Amniotic stem cell (primary cell): ENCODE measurements at places on chromosomes 11 and 22.
A peak's percentile ranks its signal among the peaks of the same experiment; 100 is the strongest.

GRCh38 chr11:6681949-6682348, 1.2 kb downstream of the MRPL17 start:
- no peak for DNase-seq

DNA sequence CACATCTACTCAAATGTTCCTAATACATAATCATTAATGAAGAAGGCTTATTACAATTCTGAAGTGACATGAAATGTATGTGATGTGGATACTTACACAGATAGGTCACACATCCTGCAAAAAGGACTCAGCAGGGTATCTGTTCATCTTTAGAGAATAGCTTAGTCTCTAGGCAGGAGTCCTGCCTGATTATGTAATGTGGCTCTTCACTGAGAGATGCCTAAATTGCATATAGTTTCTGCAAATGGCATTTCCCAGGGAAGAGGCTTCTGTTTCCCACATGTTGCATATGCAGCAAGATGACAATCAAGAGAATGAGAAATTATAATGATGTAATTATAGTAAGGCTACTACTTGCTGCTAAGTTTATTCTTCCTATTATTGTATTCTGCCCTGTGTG, 58.8 kb upstream of the SLC36A4 start:
- no peak for DNase-seq

DNA sequence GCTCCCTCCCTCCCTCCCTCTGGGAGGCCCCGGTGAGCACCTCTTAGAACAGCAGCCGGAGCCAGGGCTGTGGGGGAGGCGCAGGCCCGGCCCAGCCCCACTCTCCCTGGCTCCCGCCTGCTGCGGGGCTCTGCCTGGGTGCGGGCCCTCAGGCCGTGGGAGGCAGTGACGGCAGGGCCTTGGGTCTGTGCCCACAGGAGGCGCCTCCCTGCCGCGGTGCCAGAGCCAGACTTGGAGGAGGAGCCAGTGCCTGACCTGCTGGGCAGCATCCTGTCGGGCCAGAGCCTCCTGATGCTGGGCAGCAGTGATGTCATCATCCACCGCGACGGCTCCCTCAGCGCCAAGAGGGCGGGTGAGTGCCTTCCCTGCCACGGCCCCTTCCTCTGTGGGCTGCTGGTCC, 9.5 kb downstream of the IRF7 start:
- DNase-seq: no peak

GRCh38 chr22:38901111-38901641, 29.2 kb upstream of the CBX6 start:
- DNase-seq: no peak

- no peak for DNase-seq
Observed at GRCh38 chr11:128482512-128483191, 104.7 kb downstream of the ETS1 start.

DNA sequence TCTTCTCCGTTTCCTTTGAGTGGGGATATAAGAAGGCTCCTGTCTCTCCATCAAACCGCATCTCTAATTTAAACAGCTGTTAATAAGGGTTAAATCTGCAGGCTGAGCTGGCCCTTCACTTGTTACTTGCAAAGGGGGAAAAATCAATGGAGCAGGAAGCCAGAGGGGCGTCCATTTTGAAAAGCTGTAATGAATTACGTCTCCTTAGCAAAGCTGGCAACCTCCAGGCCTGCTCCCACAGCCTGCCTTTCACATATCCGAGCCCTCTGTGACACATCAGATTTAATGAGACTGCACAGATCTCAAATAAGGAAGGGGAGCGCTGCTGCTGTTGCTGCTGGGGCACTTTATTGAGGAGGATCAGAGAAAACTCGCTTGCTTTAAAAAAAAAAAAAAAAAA, 320.8 kb downstream of the BLID start:
- DNase-seq: no peak

- peak; percentile 36 for DNase-seq
Observed at GRCh38 chr11:47056261-47056915, 119.8 kb downstream of the CSTPP1 start.

- no peak for DNase-seq
Observed at GRCh38 chr11:5527716-5528115, 11.2 kb upstream of the UBQLNL start.

DNA sequence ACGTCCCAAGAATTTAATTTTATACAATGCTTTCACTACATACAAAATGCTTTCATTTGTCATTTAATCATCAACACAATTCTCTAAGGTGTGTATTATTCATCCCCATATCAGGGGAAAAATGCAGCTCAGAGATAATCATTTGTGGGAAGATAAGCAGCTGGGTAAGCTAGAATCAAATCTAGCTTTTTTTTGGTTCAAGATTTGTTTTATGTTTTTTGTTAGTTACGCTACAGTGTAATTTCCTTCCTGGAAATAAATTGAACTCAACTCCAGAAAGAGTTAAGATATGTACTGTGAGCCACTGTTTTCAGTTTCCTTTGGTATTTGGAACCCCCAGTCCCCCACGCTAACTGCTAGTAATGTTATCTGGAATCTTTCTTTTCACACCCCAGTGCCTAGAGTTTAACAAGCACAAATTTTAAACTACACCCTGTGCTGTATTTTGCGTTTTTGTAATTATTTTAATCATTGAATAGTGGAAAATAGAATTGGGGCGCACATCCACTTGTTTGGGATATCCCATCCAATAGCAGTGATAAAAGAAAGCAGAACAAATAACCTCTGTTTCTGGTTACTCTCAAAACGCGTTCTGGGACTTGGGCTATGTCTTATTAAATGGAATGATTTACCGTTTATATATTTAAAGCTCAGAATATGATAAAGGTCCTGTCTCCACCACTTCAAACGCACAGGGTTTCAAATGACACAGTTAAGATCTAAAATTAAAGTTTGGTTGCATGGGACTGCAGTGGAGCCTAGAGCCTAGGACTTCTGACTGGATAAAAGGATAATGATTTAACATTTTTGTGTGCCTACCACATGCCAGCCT, 2.1 kb upstream of the HSPA8 start:
- no peak for DNase-seq

DNA sequence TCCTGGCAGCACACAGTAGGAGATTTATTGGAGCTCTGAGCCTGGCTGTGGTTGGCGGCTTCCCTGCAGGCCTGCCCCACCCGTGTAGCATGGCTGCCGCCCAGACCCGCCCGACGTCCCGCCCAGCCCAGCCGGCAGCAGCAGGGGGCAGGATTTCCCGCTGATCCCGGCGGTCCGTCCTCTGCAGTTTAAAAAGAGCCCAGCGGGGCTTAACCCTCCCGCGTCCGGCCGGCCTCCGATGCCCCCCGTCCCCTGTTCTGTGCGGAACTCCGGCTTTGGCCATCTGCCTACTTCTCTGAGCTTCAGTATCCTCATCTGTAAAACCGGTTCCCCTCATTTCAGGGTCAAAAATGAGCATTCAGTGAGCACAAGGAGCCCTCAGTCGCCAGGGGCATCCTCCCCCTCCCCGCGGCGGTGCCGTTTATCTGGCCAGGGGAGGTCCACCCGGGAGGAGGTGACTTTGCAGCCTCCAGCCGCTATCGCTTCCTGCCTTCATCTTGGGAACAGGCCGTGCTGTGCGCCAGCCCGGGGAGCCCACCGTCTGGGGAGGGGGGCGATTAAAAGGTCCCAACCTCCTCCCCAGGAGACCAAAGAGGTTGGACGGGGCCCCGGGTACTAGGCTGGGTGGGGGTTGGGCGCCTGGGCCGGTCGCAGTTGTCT, at the start of gene GAS2L1:
Gene GAS2L1 (plus strand): TSS at position 476 of the 660 bp plus-strand sequence. CDS start 1,456 bp downstream, outside the sequence.
- DNase-seq: peak; percentile 49

- no peak for DNase-seq
Observed at GRCh38 chr11:70620510-70621184, 222.3 kb downstream of the CTTN start.

- no peak for DNase-seq
Observed at GRCh38 chr11:60357771-60358170, 20.6 kb upstream of the MS4A7 start.

GRCh38 chr11:61695917-61696316, 15.7 kb downstream of the DAGLA start:
- peak; percentile 52 for DNase-seq

DNA sequence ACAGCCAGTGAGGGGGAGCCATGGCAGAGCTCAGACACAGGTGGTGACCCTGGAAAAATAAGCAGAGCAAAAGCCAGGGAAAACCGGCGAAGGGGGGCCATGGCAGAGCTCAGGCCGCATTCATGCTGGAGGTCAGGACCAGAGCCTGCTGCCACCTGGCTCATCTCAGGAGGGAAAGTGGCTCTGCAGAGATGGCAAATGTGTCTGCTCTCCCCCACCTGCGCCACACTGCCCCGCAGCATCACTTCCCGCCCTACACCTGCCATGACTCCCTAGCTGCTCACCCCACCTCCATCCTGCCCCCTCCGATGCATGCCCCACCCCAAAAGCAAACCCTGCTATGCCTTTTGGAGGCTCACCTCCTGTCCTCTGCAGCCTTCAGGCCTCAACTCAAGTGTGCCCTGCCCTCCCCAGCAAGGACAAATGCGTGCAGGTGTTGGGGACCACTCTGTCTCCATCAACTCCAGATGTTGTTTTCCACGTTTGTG, 123.2 kb upstream of the FGF3 start:
- no peak for DNase-seq

GRCh38 chr11:9826390-9826789, 162.5 kb downstream of the SWAP70 start:
- no peak for DNase-seq

GRCh38 chr22:26624803-26625202, 3.0 kb downstream of the CRYBA4 start:
- no peak for DNase-seq

DNA sequence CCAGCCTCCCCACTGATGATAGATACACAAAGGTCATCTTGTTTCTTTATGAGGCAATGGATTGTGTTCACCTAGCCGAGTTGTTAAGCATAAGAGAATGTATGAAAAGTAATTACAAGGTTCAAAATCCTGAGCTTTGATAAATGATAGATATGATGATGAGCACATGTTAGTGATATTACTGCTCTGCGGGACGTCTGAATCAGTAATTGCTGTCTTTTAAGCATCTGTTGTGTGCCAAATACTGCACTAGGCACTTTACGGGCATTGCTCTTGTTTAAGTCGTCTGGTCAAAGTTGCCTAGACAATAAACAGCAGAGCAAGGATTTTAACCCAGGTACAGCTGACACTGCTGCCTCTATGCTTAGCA, 559 bp upstream of the RNF141 start:
- DNase-seq: no peak

GRCh38 chr11:86162239-86162638, 82.3 kb upstream of the EED start:
- DNase-seq: no peak

DNA sequence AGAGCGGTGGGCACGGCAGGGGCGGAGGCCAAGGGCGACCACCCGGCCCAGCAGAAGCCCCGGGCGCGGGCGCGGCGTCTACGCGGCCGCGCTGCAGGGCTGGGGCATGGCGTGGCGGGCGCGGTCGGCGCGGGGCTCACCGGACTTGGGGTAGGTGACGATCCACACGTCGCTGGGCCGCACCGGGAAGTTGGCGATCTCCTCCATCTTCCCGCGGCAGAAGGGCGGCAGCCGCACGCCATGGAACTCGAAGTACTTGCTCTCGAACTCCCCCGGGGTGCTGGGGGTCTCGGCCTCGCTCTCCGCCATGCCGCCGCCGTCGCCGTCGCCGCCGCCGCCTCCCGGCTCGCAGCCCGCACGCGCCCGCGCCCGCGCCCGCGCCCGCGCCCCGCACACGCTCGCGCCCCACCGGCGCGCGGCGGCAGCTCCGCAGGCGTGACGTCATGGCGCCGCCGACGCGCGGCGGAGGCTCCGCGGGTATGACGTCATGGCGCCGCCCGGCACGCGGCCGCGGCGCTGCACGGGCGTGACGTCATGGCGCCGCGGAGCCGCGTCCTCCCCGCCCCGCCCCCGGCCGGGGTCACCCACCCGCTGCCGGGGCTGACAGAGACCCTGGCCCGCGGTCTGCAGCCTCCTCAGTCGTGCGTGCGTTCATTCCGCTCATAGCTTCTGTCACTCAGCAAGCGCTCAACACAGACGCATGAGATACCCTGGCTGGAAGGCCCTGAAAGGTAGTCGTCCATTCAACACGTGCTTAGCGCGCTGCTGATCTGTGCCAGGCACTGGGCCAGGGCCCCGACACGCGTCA, at the start of gene SULT4A1:
Gene SULT4A1 (minus strand): TSS at position 440 of the 808 bp plus-strand sequence. CDS start 131 bp downstream, at position 309.
- DNase-seq: no peak

- DNase-seq: no peak
Observed at GRCh38 chr22:36383110-36383581, 4.6 kb downstream of the MYH9 start.

DNA sequence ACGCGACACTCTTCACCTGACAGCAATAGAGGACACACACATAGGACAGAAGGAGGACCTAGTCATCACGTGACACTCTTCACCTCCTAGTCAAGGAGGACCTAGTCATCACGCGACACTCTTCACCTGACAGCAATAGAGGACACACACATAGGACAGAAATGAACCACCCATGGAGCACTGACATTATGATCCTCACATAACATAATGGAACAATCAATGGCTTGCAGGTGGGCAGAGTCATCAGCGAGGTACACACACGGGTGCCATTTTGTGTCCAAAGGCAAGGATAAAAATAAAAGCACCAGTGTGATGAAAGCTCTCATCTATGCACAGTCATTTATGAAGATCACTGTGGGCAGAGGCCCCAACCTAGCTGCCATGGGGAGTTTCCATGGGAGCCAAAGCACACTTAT, 354.7 kb downstream of the LARGE1 start:
- no peak for DNase-seq

DNA sequence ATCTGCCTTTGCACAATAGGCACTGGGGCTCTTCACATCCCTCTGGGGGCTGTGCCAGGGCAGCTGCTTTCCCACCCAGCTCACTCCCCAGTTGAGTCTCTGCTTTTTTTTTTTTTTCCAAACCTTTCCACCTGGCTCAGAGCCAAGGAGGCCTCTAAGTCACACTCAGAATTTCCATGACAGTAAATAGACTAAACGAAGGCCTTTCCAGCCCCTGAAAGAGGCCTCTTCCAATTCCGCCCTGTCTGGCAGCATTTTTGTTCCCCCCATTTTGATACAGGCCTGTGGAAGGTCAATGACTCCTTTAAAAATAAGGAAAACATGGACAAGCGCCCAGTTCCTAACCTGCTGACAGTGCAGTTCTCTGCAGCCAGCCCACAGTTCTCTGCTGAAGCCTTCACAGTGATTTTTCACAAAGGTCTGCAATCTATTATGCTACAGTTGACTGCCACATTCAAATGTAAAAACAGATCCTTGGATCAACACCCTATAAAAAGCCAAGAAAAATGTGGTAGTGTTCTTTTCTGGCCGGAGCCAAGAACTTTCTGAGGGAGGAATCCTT, 107.5 kb upstream of the SESN3 start:
- DNase-seq: no peak

GRCh38 chr11:82996966-82997606, 74.6 kb downstream of the RAB30 start:
- DNase-seq: no peak

GRCh38 chr11:27460158-27460978, 12.2 kb downstream of the LGR4 start:
- DNase-seq: no peak

- DNase-seq: no peak
Observed at GRCh38 chr22:47198801-47199251, 436.4 kb downstream of the TBC1D22A start.

- no peak for DNase-seq
Observed at GRCh38 chr11:70586261-70587074, 188.1 kb downstream of the CTTN start.
